ENCODE measurements at places on chromosomes 13 and 19.

- DNase-seq, result no peak
Observed at GRCh38 chr13:25046985-25047511, 48.9 kb upstream of the PABPC3 start.

DNA sequence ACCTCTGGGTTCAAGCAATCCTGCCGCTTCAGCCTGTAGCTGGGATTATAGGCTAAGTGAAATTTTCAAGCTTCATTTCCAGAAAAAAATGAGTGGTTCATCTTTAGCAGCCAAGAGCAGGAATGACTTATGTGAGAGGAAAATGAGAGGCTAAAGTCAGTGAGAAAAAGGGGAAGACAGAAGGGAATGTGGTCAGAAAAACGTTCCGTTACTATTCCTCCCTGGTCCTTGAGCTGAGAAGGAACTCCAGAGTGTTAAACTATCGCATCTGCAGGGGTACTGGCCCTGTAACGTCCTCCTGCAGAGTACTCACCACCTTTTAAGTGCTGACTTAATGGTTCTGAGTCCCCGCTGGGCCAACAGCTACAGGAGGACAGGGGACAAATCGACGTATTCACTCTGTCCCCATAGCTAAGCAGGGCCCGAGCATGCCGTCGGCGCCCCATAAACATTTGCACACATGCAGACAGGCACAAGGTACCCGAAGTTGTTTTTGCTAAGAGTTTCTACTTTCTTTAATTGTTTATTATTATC is 88.1 kb downstream of the FLT1 start:
- no peak for DNase-seq

DNA sequence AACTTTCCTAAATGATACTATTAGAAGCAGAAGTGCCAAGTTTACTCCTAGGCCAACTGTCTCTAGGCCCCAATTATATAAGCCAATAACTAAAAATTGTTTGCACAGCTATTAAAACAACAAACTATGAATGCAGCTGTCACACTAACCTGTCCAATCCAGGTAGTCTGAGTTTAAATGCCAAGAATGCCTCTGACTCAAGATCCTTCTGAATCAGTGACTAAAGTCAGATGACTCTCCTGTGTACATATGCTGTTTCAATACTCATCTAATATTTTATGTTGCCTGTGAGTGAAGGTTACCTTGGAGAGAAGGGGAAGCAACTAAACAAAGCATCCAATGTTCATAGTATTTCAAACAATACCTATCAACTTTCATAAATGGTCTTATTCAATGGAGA is 257.0 kb downstream of the ENOX1 start:
- no peak for DNase-seq

DNA sequence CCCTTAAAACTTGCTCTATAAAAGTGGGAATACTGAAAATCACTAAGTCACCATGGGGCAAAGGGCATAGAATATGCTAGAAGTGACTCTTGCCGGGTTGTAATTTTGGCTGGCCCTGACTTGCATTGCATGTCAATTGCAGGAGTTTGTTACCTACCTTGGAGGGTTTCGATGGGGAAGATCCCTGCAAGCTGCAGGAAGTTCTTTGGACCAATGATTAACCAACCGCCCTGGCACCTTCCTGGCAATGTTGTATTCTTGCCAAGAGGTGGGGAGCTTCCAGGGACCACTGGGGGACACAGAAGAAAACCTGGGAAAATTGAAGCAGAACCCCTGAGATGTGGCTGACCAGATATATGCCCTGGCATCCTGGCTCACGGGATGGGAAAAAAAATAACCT is 235.8 kb downstream of the B3GLCT start:
- DNase-seq, result no peak

DNA sequence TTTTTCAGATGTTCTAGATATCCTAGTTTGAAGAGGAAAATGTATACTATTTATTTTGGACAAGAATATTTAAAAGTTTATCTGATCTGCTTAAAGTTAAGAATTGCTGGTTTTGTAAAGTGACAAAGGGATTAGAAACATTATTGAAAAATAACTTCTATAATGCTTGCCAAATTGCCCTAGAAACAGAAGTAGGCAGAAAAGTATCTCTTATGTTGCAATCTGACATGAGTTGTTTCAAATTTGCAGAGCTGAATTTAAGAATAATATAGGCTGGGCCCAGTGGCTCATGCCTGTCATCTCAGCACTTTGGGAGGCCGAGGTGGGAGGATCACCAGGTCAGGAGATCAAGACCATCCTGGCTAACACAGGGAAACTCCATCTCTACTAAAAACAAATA is 777.1 kb downstream of the LIG4 start:
- DNase-seq, result no peak

GRCh38 chr19:7989071-7989575 is 16.3 kb downstream of the ELAVL1 start:
- DNase-seq, result no peak

DNA sequence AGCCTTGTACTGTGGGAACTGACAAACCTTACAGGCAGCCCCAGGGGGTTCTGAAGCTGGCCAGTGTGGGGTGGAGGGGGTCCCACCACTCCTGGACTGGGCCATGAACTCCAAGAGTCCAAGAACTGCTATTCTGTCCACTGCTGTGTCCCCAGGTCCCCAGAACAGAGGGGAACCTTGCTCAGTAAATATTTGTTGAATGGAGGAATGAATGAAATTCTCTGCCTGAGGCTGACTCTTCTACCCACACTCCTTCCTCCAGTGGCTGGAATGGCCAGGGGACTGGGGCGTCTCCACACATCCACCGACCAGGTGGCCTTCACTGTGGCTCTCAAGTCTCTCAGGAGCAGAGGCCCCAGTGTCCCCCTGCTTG is 11.6 kb downstream of the WIZ start:
- DNase-seq, result no peak

GRCh38 chr19:10086591-10087192 is 575 bp downstream of the SHFL start:
- DNase-seq, result peak; percentile 61

- no peak for DNase-seq
Observed at GRCh38 chr19:53389978-53390377, 5.0 kb upstream of the ZNF765 start.

GRCh38 chr13:50592412-50593155 is 250.9 kb downstream of the DLEU7 start:
- no peak for DNase-seq

- DNase-seq, result no peak
Observed at GRCh38 chr13:48096670-48097069, 1.8 kb upstream of the MED4 start.

GRCh38 chr19:53537521-53538377 is at the start of gene ZNF331:
TSS of gene ZNF331 (plus strand) at chr19:53538145. CDS start at chr19:53569377, 31,232 bp downstream.
- peak; percentile 90 for DNase-seq

DNA sequence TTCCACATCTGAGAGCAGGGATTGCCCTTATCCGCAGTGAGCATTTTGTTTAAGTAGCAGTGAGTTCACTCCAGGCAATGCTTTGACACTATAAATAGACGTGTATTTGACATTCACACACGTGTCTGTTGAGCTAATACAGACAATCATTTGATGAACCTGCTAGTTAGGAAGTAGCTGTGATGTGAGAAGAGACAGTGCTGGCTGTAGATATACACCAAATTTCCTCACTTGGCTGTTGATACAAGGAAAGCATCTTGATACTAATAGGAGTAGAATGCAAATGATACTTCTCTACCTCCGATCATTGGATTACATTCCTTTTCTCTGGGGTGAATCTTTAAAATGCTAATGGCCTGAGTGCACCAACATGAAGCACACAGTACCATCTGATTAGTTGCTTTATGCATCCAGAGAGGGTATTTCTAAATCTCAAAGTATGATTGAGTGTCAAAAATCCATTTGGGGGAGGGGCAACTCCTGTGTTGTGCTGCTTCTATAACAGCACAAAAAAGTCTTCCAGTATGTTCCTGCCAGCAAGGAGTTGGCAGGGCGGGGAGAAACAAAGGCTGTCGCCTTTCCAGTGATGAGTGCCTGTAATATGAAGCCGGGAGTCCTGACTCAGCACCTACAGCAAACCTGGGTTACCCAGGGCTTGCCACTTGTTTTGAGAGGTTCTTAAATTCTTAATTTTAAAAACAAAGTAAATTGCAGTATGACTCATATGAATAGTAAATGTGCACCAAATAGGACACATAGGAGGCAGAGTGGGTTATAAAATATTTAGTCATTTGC is 7.0 kb downstream of the CUL4A start:
- no peak for DNase-seq

DNA sequence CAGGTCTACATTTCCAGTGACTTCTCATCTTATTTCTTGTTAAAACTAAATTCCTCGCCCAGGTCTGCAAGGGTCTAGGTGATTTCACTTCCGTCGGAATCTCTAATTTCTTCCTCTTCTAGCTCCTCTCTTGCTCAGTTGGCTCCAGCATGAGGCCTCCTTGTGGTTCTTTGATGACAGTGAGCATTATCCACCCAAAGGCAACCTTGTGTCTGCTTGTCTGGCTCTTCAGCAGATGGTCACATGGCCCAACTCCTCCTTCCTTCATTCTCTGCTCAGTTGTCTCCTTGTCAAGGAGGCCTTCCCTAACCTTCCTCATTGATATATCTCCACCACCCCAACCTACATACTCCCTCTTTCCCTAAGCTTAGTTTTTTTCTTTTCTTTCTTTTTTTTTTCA is 1391.4 kb downstream of the EFNB2 start:
- no peak for DNase-seq

- no peak for DNase-seq
Observed at GRCh38 chr13:107712145-107712860, 503.0 kb downstream of the LIG4 start.

DNA sequence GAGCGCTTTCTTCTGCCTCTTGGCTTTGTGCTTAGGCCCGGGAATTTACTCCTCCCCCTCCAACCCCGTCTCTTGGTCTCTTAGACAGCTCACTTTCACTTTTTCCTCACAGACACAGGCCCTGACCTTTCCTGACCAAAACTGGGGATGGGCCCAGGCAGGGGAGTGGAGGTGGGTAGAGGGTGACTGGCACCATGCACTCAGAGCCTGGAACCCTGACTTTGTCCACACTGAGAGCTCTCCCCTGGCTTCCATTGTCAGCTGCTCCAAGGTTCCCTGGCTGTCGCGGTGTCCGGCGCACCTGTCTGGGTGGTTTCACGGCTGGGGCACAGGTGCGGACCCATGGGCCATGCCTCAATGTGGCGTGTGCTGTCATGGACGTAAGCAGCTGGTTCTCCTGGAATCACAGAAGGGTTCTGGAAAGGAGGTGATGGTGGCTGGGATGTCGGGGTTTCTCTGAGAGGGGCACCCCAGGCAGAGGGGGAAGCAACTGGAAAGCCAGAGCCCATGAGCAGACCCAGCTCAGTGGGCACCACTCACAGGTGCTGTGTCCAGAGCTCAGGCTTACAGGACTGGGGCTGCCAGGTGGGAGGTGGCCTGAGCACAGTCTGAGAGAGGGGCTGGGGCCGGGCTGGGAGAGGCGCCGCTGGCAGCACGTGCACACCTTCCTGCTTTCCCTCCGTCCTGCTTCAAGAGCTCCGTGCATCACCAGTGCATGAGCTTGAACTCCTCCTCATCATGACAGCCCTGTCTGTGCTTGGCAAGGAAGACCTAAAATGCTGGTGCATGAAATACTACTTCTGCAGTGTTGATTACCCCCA is 28.0 kb upstream of the C1QTNF9 start:
- no peak for DNase-seq

GRCh38 chr19:40666803-40667438 is 23.5 kb downstream of the NUMBL start:
- no peak for DNase-seq

GRCh38 chr13:102504002-102504401 is 92.8 kb upstream of the TPP2 start:
- DNase-seq, result no peak

DNA sequence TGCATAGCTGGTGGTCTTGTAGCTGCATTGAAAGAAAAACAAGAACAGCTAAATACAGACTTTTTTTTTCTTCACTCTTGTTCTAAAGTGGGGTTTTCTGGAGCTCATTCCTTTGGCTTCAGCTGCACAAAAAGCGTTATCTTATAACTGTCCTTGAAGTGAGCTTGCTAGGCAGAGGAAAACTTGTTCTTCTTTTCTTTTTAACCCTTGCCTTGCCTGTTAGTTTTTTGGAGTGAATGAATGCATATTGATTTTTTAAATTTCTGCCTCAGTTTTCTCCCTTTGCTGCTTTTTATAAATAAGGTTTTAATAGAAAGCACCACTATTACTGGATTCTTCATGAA is 1.5 kb downstream of the ZNF765 start:
- DNase-seq, result no peak

DNA sequence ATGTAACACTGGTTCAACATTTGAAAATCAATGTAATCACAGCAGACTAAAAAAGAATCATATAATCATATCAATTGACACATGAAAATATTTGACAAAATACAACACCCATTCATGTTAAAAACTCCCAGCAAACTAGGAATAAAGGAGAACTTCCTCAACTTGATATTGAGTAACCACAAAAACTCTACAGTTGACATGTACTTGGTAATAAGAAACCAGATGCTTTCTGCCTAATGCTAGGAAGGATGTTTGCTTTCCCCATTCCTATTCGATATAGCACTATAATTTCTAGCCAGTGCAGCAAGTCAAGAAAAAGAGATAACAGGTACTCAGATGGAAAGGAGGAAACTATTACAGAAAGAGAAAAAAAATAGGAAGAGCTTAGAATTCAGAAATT is 26.9 kb downstream of the UFM1 start:
- no peak for DNase-seq

GRCh38 chr13:91450913-91451312 is 52.5 kb downstream of the GPC5 start:
- DNase-seq, result no peak

- DNase-seq, result no peak
Observed at GRCh38 chr13:34357435-34358232, 539.7 kb downstream of the RFC3 start.

GRCh38 chr19:7505682-7506384 is 10.1 kb upstream of the ZNF358 start:
- DNase-seq, result no peak

GRCh38 chr13:98273067-98273823 is 96.2 kb upstream of the RNF113B start:
- DNase-seq, result no peak

DNA sequence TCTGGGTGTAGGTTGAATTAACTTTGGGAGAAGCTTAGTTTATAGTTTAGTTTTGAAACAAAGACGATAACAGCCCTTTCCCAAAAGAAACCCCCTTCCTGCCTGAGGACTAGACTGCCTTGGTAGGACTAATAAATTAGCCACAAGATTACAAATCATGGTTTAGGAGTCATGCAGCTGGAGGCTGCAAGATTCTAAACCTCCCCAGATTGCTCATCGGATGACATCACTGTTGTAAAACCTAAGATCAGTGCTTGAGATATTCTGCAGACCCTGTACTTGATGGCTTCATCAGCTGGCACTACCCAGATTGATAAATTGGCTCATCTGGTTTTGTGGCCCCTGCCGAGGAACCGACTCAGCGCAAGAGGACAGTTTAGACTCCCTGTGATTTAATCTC is 35.9 kb upstream of the MPHOSPH8 start:
- no peak for DNase-seq

DNA sequence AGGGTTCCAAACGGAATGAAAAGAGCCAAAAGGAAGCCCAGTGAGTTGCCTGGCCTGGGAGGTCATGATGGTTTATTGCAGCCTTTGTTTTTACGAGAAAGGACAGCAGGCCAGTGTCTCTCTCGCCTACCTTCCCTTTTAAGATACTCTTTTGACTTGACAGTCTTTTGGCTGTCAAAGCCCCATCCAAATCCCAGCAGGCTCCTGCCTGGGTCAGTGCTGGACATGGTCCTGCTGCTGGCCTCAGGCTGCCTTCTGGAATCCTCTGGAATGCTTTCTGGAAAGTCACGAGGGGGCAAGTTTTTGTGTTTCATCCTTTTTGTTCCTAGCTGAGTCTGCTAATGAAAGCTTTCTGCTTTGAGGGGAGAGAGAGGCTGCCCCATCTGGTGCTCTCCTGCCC is 444.8 kb downstream of the OLFM4 start:
- no peak for DNase-seq

GRCh38 chr13:31346891-31347290 is 147.1 kb downstream of the B3GLCT start:
- no peak for DNase-seq
